ENCODE measurements at places on chromosomes 3 and 15.

- no peak for DNase-seq
Observed at GRCh38 chr3:177410730-177411129, 213.4 kb upstream of the TBL1XR1 start.

- DNase-seq: peak; percentile 32
Observed at GRCh38 chr3:188946351-188947240, 225.2 kb upstream of the TPRG1 start.

DNA sequence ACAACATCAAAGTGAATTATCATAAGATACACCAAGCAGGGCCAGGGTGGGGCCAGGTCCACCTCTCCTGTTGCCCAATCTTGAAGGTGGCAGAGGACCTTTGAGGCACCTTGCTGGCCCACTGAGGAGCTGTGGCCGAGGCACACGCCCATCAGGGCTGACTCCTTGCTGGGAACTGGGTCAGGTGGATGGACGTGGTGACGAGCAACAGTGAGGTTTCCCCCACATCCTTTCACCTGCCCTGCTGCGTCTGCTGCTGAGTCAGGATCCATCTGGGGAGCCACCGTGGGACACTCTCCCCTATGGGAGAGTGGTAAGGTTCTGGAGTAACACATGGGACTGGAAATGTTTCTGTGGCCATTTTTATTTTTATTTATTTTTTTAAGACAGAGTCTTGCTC is 17.3 kb upstream of the FURIN start:
- DNase-seq: no peak

DNA sequence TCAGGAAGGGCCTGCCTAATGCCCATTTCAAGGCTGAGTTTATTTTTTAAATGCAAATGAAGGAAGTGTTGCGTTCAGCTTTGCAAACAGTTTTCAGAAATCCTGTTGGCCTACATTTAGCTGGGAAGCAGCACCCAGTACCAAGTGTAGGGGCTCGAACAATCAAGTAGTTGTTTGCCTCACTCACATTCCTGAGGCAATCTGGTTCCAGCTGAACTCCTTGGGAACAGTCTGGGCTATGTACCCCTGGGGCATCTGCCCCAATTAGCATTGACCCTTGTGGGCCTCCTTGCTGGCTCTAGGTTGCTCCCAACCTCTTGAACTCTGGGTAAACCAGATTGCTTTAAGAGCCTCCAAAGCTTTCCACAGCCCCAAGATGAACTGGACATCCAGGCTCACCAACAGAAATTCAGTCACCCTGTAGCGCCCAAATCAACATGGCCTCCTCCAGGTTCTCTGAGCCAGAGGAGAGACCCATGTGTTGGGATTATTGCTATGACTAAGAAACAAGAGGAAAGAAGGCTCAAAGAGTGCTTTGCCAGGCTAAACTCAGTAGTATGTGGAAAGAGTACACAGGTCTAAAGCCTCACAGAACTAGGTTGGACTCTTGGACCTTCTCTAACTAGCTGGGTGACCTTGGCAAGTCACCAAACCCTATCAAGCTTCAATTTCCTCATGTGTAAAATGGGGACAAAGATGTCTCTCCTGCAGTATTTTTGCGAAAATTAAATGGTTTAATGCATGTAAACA is 532.7 kb downstream of the SOX2 start:
- no peak for DNase-seq

- no peak for DNase-seq
Observed at GRCh38 chr3:188202358-188203138, 48.6 kb downstream of the LPP start.

GRCh38 chr3:152039887-152040286 is 166.4 kb downstream of the SUCNR1 start:
- DNase-seq: no peak

DNA sequence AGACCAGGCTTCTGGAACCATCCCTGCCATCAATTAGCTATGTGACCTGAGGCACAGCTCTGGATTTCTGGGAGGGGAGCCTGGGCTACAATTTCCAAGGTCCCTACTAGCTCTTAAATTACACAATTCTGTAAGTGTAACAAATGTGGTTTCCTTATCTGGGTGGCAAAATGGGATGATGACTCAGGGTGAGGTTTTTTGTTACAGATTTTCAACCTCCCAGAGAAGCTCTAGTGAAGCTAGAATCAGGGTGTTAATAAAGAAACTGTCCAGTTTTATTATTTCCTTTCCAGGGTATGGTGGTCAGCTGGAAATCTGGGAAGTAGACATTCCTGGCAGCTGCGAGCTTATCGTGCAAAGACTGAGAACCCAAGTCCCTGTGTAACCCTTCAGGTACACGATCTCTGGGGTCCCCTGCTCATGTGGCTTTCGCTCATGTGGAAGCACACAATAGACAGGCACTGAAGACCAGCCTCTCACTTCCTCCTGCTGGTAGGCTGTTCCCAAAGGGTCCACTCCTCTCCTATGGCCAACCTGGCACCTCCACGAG is 7.3 kb downstream of the RAB27A start:
- peak; percentile 61 for DNase-seq

DNA sequence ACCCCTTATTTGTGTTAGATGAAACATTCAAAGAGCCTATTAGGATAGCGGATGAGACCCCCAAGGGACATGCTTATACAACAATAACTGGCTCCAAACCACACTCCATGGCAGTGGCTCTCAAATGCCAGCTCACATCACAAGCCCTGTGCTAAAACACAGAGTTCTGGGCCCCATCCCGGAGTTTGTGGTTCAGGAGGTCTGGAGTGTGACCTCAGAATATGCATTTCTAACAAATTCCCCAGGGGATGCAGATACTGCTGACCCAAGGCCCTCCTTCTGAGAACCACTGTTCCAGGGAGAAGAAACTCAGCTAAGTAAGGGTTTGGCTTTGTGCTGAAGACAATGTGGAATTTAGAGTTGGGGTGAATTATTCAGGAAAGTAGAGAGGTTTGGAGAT is 3.6 kb downstream of the CCRL2 start:
- DNase-seq: no peak

DNA sequence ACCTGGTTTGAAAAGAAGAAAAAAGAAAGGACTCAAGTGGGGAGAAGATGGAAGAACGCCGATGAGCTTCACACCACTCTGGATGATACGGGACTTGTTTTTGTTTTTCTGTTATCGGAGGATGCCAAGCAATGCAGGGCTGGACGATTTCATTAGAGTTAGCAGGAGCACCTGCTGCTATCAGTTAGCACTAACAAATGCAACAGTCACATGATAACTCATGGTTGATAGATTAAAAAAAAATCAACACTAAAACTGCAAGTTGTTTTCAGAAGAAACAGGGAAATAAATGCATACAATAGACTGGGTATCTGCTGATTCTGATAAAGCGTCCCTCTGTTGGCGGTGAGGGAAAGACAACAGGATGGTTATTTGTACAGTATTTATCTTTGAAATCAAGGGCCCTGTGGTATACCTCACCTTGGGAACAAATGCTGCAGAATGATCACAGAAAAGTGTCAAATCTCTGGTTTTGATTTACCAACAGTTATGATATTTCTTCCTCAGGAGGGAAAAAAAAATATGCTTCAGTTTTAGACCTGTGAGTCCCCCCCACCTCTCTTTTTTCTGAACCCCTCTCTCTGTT is 575.1 kb downstream of the FOXP1 start:
- DNase-seq: no peak

- no peak for DNase-seq
Observed at GRCh38 chr15:71392861-71393283, 277.6 kb downstream of the THSD4 start.

DNA sequence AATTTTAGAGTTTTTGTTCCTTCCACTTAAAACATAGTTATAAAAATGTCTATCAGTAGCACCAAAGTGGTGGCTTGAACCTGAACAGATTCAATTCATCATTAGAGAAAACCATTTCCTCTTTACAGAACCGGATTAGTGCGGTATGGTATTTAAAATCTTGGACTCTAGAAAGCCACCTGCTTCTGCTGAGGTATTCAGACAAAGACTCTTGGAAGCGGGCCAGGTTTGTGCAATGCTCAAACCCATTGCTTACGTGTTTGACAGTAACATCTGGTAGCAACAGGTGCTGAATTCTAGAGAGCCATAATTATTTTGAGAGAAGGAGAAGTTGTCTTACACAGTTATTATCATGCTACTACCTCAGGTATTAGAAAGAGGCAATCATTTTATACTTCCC is 290.5 kb downstream of the NAALADL2 start:
- no peak for DNase-seq

DNA sequence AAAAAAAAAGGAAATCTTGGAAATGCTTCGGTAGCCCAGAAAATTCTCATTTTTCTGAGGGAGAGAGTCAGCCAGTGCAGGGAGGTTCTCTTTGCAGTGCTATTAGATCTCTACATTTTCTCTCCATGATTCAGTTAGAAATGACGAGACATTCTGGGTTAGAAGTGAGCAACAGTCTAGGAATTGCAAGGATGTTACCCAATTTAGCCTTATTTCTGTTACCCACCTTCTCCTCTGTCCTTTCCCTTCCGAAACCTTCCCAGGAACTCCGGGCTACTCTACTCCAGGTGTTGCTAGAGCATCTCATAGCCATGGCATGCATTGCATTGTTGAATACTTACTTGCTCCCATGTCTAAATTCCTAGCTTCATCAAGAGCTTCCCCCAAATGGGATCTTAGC is 106.8 kb downstream of the EDEM1 start:
- DNase-seq: peak; percentile 74

GRCh38 chr15:82047453-82048400 is 1.9 kb upstream of the MEX3B start:
- DNase-seq: no peak

GRCh38 chr3:40847551-40847992 is 322.8 kb downstream of the ZNF621 start:
- no peak for DNase-seq

DNA sequence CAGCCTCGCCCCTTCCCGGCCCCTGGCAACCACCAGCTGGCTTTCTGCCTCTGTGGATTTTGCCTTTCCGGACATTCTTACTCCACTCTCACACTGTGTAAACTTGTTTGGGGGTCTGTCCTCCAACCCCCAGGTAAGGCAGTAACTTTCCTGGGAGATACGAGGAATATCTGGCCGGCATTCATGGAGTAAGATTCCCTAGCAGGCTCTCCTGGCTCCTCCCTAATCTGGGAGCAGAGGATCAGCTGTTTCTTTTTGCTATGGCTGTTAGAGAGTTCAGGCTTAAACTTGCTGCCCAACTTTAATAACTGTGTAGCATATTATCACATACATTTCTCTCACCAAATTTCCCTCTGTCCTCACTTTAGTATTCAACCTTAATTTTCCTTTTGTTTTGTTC is 64.3 kb downstream of the IGF2BP2 start:
- DNase-seq: peak; percentile 40

- no peak for DNase-seq
Observed at GRCh38 chr15:85710340-85710842, 84.3 kb downstream of the KLHL25 start.

DNA sequence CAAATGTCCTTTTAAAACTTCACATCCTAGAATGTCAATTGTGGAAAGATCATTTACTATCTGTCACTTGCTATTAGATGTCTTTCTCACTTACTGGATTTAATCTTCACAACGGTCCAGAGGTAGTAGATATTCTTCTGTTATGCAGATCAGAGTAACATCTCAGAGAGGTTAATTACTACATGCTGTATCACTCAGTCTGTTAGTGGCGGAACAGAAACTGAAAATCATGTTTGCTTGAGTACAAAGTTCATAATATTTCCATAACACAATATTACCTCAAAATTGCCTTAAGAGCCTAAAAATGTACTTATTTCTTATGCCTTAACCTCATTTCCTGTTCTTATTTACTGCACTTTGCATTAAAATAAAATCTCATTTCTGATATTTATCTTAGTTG is 28.6 kb upstream of the GPR149 start:
- no peak for DNase-seq

DNA sequence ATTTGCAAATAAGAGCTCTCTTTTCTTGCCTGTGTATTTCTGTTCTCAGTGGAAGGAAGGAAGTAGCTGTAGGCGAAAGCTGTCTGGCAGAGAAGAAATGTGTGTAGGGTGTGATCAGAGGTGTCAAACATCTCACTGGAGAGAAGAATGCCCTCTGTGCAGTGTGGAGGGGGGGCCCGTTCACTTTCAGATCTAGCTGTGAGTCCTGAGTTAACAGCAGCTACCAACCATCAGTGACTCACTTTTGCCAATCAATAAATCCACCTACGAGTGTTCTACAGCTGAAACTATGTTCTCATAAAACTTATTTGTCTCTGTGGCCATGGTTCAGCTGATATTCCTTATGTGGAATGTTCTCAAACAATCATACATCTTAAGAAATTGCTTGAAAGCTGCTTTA is 103.7 kb downstream of the FRMD4B start:
- no peak for DNase-seq

DNA sequence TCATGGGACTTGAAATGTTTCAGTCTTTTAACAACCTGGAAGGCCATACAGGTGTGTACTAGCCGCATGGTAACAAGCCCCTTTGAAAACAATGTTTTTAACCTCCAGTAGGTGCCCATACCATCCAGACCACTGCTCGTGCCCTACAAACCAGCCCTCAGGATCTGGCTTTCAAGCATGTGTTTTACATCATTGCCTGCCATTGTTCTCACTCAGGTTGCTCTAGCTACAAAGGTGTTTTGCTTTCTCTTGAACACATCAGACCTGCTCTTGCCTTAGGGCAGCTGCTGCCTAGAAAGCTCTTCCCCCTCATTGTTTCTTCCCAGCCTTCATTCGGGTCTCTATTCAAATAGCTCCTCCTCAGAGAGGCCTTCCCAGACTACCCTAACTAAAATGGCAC is 32.3 kb upstream of the MAP3K13 start:
- DNase-seq: no peak

GRCh38 chr3:134754768-134755559 is 40.1 kb upstream of the EPHB1 start:
- DNase-seq: peak; percentile 74

DNA sequence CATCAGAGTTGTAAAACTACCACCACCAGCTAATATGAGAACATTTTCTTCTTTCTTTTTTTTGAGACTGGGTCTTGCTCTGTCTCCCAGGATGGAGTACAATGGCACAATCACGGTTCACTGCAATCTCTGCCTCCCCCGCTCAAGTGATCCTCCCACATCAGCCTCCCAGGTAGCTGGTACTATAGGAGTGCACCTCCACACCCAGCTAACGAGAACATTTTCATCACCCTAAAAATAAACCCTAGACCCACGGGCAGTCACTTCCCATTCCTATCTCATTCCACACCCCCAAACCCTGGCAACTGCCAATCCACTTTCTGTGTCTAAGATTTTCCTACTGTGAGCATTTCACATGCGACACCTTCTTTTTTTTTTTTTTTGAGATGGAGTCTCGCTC is 130.9 kb downstream of the ATP10A start:
- no peak for DNase-seq
